CD4-positive, alpha-beta T cell (primary cell): ENCODE measurements at places on chromosomes 1 and 21.

DNA sequence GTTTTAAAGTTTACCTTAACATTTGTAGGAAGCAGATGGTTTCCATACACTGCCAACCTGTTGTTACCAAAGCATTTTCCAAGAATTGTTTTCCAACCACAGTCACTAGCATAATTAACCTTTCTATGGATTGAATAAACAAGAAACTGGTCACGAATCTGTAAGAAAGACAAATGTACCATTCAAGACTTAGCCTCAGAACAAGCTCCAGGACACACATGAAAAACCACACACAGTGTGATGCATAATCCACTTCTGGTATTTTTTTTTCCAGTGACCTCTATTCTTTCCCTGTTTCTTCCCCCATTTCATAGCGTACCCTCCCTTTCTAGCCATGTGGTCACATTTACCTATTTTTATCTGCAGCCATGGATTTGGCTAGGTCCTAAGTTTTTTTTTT is 29.6 kb upstream of the C1orf87 start:
- no peak for DNase-seq

DNA sequence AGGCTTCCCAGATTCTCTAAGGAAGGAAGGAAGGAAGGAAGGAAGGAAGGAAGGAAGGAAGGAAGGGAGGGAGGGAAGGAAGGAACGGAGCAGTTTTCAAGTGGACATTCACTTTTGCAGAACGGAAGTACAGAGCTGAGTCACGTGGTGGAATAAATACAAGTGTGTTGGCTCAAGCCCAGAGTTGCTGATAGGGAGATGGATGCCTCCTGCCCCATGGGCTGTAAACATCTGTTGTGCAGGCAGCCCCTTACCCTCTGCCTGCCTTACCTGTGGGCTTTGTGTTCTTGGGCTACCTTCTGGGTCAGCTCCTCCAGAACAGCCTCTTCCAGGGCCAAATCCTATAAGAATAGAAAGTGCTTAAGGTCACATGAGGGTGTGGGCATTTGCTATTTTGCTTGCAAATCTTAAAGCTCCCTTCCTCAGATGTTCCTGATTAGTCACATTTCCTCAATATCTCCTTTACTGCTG is 121.7 kb downstream of the SMYD2 start:
- no peak for DNase-seq

DNA sequence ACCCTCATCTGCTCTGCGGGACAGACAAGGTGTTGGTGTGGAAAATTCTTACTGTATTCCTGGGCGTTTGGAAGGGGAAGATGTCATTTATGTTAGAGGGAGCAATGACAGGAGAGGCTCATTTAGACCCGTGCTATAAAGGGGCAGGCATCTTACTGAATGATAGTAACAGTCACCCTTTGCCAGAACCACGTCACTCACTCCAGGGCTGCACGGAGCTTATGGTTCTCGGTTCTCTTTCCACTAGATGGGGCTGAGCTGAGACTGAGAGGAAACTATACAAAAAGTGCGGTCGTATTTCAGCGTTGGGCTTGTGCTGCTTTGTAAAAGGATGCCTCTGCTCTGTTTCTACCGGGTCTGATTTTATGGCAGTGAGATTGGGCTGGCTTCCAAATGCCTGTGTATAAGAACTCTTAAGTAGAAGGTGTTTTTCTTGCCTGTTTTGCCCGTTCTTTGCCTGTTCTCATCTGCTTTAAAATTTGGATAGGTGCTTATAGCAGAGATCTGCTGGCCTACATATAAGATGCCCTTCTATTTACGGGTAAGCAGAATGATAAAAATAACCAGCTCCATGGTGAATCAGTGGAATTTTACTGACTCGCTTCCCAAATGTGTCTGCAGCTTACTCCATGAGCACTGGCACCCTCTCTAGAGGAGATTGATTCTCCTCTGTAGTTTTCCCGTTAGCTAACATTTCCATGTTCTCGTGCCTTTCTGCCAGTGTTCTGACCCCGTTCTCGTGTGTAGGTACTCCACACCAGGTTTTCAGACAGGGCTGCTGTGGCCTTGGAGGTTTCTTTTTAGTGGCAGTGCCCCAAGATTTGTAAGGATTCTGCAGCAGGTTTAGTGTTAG is 55.9 kb downstream of the MRPS6 start:
- peak; percentile 41 for DNase-seq

GRCh38 chr1:103267893-103268292 is 159.6 kb upstream of the COL11A1 start:
- DNase-seq = no peak

- DNase-seq = no peak
These were observed 24.3 kb downstream of the AHCTF1 start for GRCh38 chr1:246907472-246907871.

GRCh38 chr1:38128926-38129453 is 82.4 kb upstream of the POU3F1 start:
- no peak for DNase-seq
